HuH-7 (cell line): ENCODE measurements at places on chromosomes 12 and 14.

GRCh38 chr12:25186038-25186787, 8.7 kb downstream of the DNAI7 start:
- DNase-seq = no peak

- no peak for DNase-seq
Measured at GRCh38 chr12:1532375-1533165, 61.8 kb downstream of the FBXL14 start.

- no peak for DNase-seq
Measured at GRCh38 chr14:63939006-63939270, 86.1 kb downstream of the SYNE2 start.

- DNase-seq = no peak
Measured at GRCh38 chr14:31536201-31536960, 24.8 kb upstream of the NUBPL start.

GRCh38 chr14:72651081-72651480, 242.8 kb downstream of the DPF3 start:
- DNase-seq = no peak

- DNase-seq = no peak
Measured at GRCh38 chr12:93191956-93192355, 185.8 kb upstream of the NUDT4 start.

DNA sequence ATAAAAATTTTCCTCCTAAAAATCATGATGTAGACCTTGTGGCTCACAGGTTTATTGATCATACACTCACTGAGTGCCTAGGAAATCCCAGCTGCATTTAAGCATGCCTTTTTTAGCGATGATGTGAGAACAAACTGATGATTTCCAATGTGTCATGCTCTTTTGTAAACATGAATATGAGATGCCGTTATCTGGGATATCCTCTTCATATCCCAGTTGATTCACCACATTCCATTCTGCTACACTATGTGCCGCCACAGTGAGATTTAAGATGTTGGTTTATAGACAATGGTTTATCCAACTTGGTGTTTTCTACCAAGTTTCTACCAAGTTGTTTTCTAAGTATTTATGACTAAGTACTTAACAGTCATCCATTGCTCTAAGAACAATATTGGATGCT, 5.2 kb downstream of the OR4E1 start:
- DNase-seq = no peak

- no peak for DNase-seq
Measured at GRCh38 chr12:79162147-79162772, 297.7 kb downstream of the SYT1 start.

GRCh38 chr12:105956662-105957457, 181.9 kb downstream of the NUAK1 start:
- DNase-seq = no peak

DNA sequence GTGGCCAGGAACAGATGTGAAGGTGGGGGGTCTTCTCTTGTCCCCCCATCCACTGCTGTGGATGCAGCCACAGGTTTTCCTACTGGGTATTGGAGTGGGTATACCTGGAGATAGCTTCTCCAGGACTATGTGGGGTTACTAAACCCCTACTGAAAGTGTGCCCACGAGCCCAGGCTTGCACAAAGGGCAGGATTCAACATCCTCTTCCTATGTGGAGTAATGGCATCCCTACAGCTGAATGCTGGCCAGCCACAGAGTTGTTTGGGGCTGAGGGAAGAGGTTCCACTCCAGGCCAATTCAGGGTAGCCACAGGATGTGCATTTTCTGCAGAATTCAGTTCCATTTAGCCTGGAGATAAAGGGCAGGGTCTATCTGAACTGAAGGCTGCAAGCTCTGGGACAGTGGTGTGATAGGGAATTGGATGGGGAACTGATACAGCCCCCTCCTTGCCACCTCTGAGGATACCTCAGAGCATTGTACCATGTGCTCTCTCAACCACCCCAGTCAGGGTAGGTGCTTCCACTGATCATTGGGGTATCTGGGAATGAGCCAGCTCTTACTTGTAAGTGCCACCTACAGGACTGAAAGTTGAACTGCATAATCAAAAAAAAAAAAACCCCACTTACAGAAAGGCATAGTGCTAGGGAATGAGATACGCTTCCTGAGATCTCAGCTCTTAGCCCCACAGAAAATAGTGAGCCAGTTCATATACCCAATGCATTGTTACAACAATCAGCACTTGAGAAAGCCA, 187.1 kb downstream of the KITLG start:
- peak; percentile 22 for DNase-seq

DNA sequence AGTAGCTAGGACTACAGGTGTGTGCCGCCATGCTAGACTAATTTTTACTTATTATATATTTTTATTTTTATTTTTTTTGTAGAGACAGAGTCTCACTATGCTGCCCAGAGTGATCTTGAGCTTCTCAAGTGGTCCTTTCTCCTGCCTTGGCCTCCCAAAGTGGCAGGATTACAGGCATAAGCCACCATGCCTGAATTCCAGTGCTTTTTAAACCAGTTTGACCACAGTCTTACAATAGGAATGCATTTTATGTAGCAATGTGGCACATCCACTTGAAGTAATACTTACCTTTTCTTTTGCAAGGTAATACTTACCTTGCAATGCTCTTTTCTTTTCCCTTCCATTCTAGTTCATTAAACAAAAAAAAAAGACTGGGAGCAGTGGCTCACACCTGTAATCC, 38.0 kb upstream of the CPM start:
- DNase-seq = no peak

DNA sequence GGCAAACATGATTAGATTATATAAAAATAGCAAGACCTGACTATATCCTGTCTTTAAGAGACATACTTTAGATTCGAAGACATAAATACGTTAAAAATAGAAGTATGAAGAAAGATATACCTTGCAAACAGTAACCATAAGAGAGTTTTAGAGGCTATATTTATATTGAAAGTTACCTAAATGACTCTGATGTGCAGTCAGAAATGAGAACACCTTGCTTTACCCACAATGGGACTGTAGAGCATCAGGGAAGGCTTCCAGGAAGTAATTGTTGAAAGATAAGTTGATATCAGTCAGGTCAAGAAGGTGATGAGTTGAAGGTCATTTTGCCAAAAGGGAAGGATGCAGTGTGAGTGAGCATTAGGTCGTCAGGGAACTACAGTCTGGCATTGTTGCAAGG, 110.2 kb downstream of the NEDD1 start:
- no peak for DNase-seq

DNA sequence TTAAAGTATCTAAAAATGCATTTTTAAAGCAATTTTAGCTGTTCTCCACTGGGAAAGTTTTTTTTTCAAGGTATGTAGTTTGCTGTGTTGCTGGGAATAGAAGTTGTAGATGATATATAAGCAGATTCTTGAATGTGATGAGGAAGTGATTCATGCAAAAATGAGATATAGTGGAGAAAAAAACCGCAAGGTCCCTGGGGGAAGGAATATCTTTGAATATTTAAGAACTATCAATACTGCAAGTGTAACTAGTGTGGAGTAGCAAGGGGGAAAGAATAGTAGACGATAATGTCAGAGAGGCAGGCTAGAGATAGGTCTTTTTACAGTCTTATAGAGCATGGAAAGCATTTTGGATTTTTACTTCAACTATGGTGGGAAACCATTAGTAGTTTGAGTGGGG, 42.5 kb downstream of the PTCSC3 start:
- no peak for DNase-seq

- no peak for DNase-seq
Measured at GRCh38 chr12:124475295-124476010, 92.0 kb downstream of the NCOR2 start.

DNA sequence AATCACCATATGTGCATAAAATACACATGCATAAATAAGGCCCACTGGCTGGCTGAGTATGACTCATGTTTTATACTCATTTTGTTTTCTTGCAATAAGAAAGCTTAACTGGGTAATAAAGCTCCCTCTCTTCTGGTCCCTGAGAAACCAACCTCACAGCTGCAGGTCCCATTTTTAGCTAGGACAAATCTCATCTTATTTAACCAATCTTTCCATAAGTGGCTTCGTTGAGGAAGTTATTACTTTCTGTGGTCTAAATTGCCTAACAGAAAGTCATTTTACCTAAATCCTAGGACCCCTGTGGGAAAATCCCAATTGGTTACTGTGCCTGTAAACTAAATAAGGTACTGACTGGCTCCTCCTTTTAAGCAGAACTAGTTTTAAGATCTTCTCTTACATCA, 232.8 kb upstream of the FBXO33 start:
- no peak for DNase-seq
